Upper lobe of left lung (tissue), 6 donors: ENCODE measurements at places on chromosomes 1 and 21. TPM values are rescaled to one million over a fixed set of nuclear protein-coding genes. Genes with fewer than 3 reads are reported as not detected.

DNA sequence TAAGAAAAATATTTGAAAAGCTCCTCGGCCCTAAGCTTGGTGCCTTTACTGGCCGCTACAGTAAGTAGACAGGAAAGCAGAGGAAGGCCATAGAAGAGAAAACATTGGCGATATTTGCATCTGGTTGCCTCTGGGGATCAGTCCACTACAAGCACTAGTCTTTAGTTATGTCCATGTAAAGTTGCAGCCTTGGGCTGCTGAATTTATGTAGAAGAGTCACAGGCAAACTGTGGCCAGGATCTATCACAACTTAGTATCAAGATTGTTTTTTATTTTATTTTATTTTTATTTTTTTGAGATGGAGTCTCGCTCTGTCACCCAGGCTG is 228.7 kb upstream of the CAMK1G start:
- no peaks in the 10 kb centered on the region for H3K36me3 ChIP-seq
- no peaks in the 10 kb centered on the region for H3K4me1 ChIP-seq
- no peaks in the 10 kb centered on the region for H3K27me3 ChIP-seq
- no peak for DNase-seq

DNA sequence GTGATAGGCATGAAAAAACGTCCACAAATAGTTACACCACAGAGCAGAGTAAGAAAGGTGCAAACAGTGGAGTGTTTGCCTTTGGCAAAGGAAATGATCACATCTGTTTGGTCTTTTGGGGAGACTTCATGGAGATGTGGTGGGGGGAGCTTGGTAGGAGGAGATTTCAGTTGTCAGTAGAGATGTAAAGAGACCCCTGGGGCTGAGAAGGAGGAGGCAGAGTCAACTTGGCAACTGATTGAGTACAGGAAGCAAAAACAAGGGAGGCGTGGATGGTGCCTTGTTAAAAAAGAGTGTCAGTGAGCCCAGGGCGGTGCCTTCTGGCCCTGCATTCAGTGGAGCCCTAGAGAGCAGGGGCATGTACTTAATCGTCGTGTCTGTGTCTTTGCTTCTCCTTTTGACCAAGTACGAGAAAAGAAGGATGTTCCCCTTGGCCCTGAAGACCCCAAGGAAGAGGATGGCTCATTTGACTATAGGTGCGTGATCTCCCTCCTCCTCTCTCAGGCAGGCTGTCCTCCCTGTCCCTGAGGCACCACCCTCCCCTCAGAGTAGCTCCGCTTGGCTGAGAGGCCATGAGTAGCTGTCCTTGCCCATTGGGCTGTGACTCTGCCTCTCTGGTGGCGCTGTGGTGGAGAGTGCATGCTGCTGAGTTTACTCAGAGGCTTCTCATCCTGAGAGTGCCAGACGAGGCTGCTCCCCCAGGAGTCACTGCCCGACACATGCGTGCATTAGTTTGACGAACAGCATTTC is 30.4 kb upstream of the CNTN2 start:
- H3K4me1 ChIP-seq: no peaks in the 10 kb centered on the region
- H3K4me3 ChIP-seq: no peak overlapping the region
- H3K27me3 ChIP-seq: no peaks in the 10 kb centered on the region
- DNase-seq: no peak
- no peak overlapping the region for H3K27ac ChIP-seq

- no peak overlapping the region for H3K27ac ChIP-seq
- no peak overlapping the region for H3K4me3 ChIP-seq
Observed at GRCh38 chr1:40053138-40053887, 12.8 kb downstream of the CAP1 start.

DNA sequence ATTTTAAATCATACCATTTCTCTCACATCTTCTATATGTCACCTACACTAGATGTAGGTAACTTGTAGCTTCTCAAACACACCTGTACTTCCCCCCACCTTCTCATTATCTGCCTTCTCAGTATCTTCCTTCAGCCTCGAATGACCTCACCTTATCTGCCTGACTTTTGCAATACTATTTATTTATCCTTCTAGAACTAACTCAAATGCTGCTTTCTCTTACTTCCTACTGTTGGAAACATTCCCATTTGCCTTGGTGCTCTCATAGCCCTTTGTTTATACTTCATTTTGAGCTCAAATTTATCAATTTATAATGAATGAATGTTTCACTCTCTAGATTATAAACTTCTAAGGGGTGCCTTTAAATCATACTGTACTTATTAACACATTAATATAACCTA is 50.4 kb upstream of the KIAA1614 start:
- no peaks in the 10 kb centered on the region for H3K4me1 ChIP-seq
- DNase-seq: no peak
- no peaks in the 10 kb centered on the region for H3K36me3 ChIP-seq
- no peaks in the 10 kb centered on the region for H3K27me3 ChIP-seq
- no peak overlapping the region for H3K27ac ChIP-seq
- no peak overlapping the region for H3K4me3 ChIP-seq

DNA sequence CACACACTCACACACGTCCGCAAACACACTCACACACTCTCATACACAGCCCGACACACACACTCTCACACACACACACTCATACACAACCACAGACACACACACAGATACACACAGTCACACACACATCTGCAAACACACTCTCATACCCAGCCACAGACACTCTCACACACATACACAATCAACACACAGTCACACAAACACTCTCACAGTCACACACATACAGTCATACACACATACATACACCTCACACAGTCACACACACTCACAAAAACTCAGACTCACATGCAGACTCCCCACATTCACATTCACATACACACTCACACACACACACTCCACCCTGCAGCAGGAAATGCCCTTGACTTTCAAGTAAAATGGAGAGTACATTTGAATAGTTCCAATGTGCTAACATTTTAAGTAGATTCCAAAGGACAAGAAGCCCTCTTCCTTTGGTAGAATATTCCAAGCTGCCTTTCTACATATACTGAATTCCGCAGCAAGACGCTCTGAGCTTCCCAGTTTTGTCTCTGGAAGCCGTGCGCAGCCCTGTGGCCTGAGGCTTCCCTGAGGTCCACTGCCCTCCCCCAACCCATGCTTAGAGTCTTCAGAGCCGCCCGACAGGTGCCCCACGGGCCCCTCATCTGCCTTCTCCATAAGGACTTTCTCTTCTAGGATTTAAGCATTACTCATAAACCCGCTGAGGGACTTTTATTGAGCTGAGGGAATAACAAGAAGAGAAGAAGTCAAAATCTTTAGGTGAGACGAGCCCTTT is 9.7 kb downstream of the BATF3 start:
- no peak overlapping the region for H3K27ac ChIP-seq
- H3K36me3 ChIP-seq: peaks cover 4% of the 10 kb centered on the region
- DNase-seq: no peak
- H3K27me3 ChIP-seq: no peaks in the 10 kb centered on the region
- H3K4me3 ChIP-seq: no peak overlapping the region
- H3K4me1 ChIP-seq: no peaks in the 10 kb centered on the region

- H3K27me3 ChIP-seq: no peaks in the 10 kb centered on the region
- H3K4me1 ChIP-seq: no peaks in the 10 kb centered on the region
- H3K4me3 ChIP-seq: no peak overlapping the region
- no peak overlapping the region for H3K27ac ChIP-seq
- no peaks in the 10 kb centered on the region for H3K36me3 ChIP-seq
- DNase-seq: no peak
Observed at GRCh38 chr1:61782771-61783170, 40.5 kb downstream of the PATJ start.

GRCh38 chr1:167996266-167996665 is 59.4 kb upstream of the MPC2 start:
- H3K36me3 ChIP-seq: peaks cover 7% of the 10 kb centered on the region
- H3K27me3 ChIP-seq: no peaks in the 10 kb centered on the region
- no peak overlapping the region for H3K4me3 ChIP-seq
- no peak overlapping the region for H3K27ac ChIP-seq

DNA sequence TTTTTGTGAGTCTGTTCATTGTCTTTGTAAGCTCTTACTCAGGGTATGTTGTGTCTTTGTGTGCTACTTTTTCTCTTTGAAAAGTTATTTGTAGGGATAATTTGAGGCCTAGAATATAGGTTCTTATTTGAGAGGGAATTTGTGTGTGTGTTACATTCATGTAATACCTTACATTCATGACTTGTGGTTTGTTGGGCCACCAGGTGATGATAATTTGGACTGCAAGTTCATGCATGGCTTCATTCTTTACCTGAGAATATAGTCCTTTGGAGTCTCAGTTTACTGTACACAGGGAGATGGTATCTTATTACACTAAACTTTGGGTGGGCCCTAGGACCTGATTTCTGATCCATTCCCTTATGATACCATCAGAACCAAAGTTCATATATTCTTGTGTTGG is 51.8 kb upstream of the FASLG start:
- no peaks in the 10 kb centered on the region for H3K27me3 ChIP-seq
- peaks cover 23% of the 10 kb centered on the region for H3K36me3 ChIP-seq
- no peak overlapping the region for H3K27ac ChIP-seq
- DNase-seq: no peak
- no peak overlapping the region for H3K4me3 ChIP-seq

DNA sequence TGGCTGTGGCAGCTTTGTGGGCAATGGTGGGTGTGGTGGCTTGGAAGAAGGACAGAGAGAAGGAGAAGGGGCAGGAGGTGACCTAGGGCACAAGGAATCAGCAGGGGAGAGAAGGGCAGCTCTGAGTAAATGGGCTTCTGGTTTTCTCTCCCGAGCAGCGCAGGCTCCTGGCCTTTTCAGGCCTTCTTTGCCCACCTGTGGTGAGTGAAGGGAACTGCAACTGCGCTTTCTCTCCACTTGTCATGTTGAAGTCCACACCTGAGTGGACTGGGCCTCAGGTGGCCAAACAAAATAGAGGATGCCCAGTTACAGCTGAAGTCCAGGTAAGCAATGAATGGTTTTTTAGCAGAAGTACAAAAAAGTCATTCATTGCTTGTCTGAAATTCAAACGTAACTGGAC is 29.4 kb upstream of the KCNA10 start:
- H3K4me1 ChIP-seq: no peaks in the 10 kb centered on the region
- DNase-seq: no peak
- no peak overlapping the region for H3K4me3 ChIP-seq

- H3K4me1 ChIP-seq: no peaks in the 10 kb centered on the region
- no peak overlapping the region for H3K4me3 ChIP-seq
- H3K27me3 ChIP-seq: no peaks in the 10 kb centered on the region
Observed at GRCh38 chr1:179167955-179168354, 61.5 kb downstream of the ABL2 start.

DNA sequence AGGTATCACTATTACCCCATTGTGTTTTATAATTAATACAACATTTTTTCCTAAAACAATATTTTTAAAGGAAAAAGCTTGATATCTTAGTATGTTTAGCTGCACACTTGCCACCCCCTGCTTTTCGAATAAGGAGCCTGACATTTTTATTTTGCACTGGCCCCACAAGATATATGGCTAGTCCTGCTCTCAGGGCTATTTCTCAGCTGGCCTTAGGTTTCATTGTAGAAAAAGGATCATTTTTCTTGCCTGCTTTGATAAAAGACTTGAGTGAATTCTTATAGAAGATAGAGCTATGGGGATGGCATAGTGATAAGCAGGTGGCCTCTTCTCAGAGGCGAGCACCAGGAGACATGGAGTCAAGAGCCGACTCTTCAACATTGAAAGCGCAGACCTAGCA is 167.0 kb downstream of the FAM78B start:
- H3K27me3 ChIP-seq: no peaks in the 10 kb centered on the region
- H3K4me3 ChIP-seq: no peak overlapping the region
- H3K36me3 ChIP-seq: no peaks in the 10 kb centered on the region
- no peaks in the 10 kb centered on the region for H3K4me1 ChIP-seq
- no peak overlapping the region for H3K27ac ChIP-seq
- no peak for DNase-seq

- H3K4me1 ChIP-seq: peaks cover 17% of the 10 kb centered on the region
- H3K36me3 ChIP-seq: no peaks in the 10 kb centered on the region
- H3K27ac ChIP-seq: peak overlapping the region; percentile 66
- H3K27me3 ChIP-seq: no peaks in the 10 kb centered on the region
- no peak for DNase-seq
- H3K4me3 ChIP-seq: peak overlapping the region; percentile 63
Observed at GRCh38 chr21:45405271-45405818, 380 bp downstream of the COL18A1 start.

DNA sequence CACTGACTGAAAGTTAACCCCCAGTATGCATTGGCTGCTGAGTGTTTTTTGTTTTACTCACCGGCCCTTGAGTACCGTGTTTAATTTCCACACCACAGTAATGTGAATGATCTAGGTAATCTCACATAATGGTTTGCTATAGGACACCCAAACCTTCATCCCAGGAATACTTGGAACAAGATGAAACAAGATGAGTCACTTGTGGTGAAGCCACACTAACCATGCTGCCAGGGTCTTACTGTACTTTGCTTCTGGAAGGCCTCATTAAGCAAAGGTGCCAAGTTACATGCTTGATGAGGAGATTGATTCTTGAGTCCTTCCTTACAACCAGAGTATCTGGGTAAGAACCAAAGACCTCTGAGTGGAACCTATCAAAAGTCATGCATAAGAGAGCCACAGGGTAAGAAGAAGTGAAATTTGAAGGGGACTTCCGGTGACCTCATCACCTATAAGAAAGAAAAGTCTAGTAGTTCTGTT is 163.3 kb downstream of the NRIP1 start:
- H3K27me3 ChIP-seq: no peaks in the 10 kb centered on the region
- no peaks in the 10 kb centered on the region for H3K36me3 ChIP-seq
- DNase-seq: no peak
- no peak overlapping the region for H3K4me3 ChIP-seq
- no peak overlapping the region for H3K27ac ChIP-seq

DNA sequence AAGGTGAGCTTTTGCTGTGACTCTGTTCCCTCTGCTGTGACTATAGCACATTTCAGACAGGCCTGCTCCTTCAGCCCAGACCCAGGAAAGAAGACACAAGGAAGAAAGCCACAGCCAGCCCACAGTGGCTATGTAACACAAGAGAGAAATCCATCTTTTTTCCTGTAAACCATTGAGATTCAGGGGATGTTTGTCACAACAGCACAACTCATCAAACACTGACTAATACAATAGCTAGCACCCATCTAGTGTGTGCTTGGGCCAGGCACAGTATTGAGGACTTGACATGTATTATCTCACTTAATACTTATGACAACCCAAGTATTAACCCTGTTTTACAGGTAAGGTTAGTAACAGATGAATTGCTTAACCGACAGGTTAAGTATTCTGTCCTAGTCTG is 29.8 kb downstream of the TAS1R2 start:
- H3K4me1 ChIP-seq: no peaks in the 10 kb centered on the region
- no peaks in the 10 kb centered on the region for H3K27me3 ChIP-seq
- H3K4me3 ChIP-seq: no peak overlapping the region
- no peaks in the 10 kb centered on the region for H3K36me3 ChIP-seq

- H3K36me3 ChIP-seq: no peaks in the 10 kb centered on the region
- H3K27ac ChIP-seq: no peak overlapping the region
- peaks cover 10% of the 10 kb centered on the region for H3K4me1 ChIP-seq
- H3K27me3 ChIP-seq: no peaks in the 10 kb centered on the region
- no peak overlapping the region for H3K4me3 ChIP-seq
- no peak for DNase-seq
Observed at GRCh38 chr1:31648641-31649357, 4.1 kb upstream of the PEF1 start.

- peak within 1 kb of the TSS; percentile 97 for H3K27ac ChIP-seq
- H3K4me1 ChIP-seq: peaks cover 34% of the 10 kb centered on the region
- no peaks in the 10 kb centered on the region for H3K27me3 ChIP-seq
- peaks cover 8% of the 10 kb centered on the region for H3K36me3 ChIP-seq
- H3K4me3 ChIP-seq: peak within 1 kb of the TSS; percentile 65
- DNase-seq: no peak
Observed at GRCh38 chr1:151060007-151060656, at the start of gene MLLT11. MLLT11 (plus strand) TSS chr1:151060397; CDS start chr1:151067225, 6,828 bp downstream.

The RIPPLY3 gene
- total RNA-seq: not detected

The TRIM58 gene
- total RNA-seq: 1.0 TPM

The HEYL gene
- 15.4 TPM for total RNA-seq

The MTARC1 gene
- 32.5 TPM for total RNA-seq
